Naive thymus-derived CD4-positive, alpha-beta T cell (primary cell): ENCODE measurements at places on chromosomes 6 and 20. TPM values are rescaled to one million over a fixed set of nuclear protein-coding genes. Genes with fewer than 3 reads are reported as not detected.
A peak's percentile ranks its signal among the peaks of the same experiment; 100 is the strongest.

GCNT2 gene
- 3.8 TPM for total RNA-seq

DSP gene
- total RNA-seq = not detected

OPRM1 gene
- total RNA-seq = not detected

PRDM13 gene
- total RNA-seq = not detected

NKAIN4 gene
- total RNA-seq = not detected

BTN1A1 gene
- not detected for total RNA-seq

SLCO4A1 gene
- total RNA-seq = 0.81 TPM

PNLDC1 gene
- total RNA-seq = 0.97 TPM

MAPK14 gene
- 47.2 TPM for total RNA-seq

C6orf15 gene
- total RNA-seq = not detected

MAN1A1 gene
- total RNA-seq = 8.3 TPM

C6orf163 gene
- 1.9 TPM for total RNA-seq

DNA sequence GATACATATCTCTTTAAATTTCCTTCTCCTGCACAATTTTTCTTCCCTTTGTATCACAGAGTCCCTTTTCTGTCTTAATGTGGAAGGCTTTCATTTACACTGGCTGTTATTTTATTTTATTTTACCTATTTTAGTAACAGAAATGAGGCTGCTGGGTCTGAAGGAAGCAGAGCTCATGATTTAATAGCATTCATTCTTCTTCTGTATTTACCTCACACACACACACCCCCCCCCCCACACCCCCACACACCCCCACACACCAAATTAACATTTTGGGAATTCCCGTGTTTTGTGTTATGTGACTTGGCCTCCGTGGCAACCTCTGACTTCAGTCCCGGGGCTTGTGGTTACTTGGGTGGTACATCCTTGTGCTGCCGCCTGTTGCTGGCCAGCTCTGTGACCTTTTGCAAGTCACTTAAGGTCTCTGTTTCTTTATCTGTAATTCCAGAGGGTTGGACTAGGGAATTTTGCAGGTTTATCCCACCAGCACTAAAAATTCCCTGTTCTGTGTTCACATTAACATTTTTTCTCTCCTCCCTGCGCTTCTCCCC, 108.8 kb downstream of the TIAM2 start:
- no peak for DNase-seq

- no peak for DNase-seq
These were observed 62.8 kb upstream of the KCNQ5 start for GRCh38 chr6:72559067-72559466.

GRCh38 chr6:169932491-169932890, 181.1 kb downstream of the ERMARD start:
- DNase-seq = no peak

DNA sequence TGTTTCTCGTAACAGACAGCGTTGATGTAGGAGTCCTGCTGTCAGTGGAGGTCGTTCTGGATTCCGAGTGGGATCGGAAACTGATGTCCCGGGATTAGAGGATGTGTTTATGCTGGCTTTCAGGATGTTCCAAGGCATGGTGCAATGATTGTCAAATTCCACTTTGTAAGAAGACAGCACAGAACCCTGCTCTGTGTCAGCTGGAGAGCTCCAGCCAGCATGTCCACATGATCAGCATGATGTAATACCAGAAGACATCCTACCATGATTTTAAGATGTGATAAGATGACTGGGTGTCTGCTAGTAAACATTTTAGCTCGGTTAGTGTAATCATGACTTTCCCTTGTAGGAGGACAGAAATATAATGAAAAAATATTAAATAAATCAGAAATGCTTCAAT, 20.3 kb downstream of the ENPP1 start:
- no peak for DNase-seq

DNA sequence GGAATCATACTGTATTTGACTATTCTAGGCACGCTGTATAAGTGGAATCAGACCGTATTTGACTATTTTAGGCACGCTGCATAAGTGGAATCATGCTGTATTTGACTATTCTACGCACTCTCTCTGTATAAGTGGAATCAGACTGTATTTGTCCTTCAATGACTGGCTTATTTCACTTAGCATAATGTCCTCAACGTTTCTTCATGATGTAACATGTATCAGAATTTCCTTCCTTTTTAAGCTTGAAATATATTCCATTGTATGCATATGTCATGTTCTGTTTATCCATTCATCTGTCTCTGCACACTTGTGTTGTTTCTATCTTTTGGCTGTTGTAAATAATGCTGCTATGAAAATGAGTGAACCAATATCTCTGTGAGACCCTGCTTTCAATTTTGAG, 5.7 kb downstream of the CCDC170 start:
- no peak for DNase-seq

GRCh38 chr20:25541676-25542075, 43.7 kb downstream of the NINL start:
- DNase-seq = no peak

DNA sequence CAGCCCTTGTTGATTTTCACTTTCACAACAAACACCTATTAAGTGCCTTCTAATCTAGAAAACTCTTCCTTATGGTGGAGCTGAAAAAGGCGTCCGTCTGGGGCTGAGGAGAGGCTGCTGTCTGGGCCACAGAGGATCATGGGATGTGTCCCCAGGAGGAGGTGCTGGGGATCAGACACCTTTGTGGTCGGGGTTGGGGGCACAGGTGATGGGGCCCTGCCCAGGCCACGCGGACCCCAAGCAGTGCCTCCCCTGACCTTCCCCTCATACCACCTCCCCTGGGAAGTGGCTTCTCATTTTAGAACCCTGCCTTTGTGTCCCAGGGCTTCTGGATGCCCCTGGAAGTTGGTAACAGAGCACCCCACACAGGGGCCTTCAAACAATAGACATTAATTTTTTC, 41.1 kb downstream of the SUN5 start:
- DNase-seq = no peak

DNA sequence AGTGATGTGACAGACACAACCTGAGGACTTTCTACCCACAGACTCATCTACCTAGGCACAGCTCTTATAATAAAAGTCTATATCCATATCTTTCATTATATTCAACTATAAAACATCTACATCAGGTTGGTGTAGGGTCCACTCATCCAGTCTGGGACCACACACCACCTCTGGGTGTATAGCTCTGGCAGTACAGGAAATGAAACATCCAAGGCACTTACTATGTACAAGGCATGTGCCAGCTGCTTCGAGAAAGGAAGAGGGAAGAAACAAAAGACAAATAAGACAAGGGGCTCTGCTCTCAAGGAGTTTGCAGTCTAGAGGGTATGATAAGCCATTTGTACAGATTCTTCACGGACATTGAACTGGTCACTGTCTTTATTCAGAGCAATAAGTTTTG, 18.6 kb downstream of the KIF13A start:
- no peak for DNase-seq

DNA sequence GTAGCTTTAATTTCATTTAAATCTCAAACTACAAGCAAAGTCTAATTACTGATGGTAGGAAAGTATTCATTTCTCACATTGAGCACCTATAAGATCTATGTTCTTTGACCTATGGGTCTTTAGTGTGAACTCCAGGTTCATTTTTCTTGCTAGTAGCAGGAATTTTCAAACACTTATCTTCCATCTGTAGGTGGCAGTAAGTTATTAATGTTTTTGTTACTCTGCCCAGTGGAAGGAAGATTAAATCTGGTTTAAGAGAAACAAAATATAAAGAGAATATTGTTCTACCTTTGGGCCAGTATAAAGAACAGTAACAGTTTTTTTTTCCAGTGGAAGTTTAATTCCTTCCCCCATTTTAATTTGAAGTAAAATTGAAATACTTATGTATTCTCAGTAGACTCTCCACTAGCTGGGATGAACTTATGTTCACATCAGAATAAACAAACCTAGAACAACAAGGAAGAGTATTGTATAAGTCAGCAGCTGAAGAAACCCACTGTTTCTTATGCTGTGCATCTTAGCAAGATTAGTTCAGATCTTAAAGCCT, 328.2 kb downstream of the PHF3 start:
- DNase-seq = no peak

- DNase-seq = no peak
These were observed 25.5 kb upstream of the MAPK13 start for GRCh38 chr6:36104836-36105235.

DNA sequence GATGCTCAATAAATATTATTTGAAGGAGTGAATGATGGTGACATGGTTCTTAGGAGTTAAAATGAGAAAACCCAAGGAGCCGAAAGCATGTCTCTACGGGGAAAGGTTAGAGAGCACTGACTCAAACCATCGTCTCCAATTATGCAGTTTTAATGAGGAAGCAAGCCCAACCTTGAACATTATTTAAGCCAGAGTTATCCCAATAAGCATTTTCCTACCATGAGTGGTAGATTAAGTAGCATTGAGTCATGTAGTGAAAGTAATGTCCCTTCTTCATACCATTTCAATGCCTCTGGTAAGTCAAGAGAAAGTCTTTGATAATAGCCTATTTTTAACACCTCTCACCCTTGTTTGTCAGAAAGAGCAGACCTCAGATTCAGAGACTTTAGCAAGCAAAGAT, 13.5 kb downstream of the TSHZ2 start:
- no peak for DNase-seq

DNA sequence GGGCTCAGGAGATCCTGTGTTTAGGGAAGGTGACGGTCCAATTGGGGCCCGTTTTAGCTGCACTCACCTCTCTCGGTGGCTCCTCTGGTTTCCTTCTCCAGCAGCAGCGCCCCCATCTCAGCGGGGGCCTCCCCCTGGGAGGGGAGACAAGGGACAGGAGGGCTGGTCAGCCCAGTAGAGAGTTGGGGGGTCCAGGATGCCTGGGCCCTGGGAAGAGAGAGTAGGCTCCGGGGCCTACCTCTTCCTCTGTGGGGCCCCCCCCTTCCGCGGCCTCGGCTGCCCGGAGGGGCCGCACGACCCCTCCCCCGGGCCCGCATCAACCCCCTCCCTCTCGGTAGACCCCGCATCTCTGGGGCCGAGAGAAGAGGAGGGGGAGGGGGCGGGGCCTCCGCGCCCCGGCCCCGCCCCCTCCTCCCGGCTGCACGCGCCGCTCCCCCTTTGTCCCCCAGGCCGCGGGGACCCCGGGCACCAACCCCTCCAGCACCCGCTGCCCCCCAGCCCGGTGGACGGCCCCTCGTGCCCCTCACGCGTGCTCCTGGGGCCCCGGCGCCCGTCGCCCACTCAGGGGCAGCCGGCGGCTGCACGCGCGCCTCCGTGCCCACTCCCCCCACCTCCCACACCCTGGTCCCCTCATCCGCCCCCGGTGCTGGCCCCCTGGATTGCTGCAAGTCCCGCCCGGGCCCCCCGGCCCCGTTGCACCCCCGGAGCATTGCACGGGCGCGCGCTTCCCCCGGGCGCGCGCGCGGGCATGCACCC, 464 bp downstream of the EHMT2 start:
- DNase-seq = peak; percentile 42

GRCh38 chr20:21373436-21373835, 23.9 kb downstream of the NKX2-4 start:
- no peak for DNase-seq

DNA sequence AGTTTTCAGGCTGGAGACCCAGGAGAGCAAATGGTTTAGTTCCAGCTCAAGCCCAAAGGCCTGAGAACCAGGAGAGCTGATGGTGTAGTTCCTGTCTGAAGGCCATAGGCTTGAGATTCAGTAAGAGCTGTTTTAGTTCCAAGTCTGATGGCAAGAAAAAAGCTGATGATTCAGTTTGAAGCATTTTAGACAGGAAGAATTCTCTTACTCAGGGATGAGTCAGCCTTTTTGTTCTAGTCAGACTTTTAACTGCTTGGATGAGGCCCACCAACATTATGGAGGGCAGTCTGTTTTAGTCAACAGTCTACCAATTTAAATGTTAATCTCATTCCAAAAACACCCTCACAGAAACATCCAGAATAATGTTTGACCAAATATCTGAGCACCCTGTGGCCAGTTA, 2.5 kb downstream of the ZSCAN26 start:
- no peak for DNase-seq

DNA sequence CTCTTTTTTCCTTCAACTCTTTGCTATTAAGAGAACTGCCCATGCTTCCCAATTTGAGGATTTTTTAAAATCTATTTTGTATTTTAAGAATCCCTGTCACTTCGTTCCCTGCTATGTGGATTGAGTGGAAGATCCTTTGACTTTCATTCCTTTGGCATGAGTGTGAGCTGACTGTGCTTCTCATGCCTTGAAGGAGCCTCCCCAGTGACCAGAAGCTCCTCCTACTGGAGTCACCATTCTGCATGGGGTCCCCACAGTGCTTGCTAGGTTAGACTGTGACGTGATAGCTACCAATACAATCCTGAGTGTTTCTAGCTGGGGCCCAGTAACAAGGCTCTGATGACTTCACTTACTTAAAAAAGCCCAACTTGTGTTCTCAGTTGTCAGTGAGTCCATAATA, 104.4 kb upstream of the LAMP5 start:
- no peak for DNase-seq

DNA sequence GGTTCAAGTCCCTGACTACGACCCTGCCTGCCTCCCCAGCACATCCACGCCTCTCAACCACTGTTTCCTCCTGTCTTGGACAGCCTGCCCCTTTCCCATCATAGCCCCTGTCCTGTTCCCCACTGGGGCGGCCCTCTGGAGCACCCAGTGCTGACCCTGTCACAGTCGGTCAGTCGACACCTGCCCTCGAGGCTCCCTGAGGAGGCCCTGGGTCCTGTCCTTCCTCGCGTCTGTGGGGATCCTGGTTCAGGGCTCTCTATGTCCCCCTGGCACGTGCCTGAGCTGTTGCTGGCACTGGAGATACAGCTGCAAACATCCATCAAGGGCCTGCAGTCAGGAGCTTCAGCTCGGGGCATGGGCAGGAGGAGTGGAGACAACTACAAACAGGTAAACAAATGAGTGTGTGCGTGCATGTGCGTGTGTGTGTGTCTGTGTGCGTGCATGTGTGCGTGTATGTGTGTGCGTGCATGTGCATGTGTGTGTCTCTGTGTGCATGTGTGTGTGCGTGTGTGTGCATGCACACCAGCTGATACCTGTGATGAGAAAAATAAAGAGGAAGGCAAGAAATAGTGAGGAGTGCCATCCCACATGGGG, 132.8 kb downstream of the PHACTR3 start:
- DNase-seq = no peak

DNA sequence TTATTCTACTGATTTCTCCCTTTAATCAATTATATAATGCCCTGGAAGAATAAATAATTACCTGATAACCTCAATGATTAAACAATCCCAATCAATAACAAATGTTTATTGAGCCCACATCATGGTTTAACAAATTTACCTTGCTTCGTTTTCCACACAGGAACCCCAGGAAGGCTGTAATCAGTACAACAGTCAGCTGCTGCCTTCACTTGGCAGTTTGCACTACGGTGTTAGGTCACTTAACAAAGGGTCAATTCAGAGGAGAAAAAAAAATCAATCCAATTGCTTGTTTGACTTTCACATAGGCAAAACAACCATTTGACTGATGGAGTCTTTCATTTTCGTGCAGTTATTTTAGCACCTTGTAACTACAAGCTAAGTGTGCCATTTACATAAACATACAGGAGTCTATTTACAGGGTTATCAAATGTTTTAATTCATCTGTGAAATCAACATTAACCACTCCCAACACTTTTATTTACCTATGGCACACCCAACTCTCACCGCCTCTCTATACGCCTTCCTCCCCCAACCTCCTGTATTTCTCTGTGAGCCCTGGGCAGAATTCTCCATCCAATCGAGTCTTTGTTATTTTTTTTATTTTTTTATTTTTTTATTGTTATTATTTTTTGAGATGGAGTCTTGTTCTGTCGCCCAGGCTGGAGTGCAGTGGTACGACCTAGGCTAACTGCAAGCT, 140.4 kb upstream of the TAB2 start:
- no peak for DNase-seq

GRCh38 chr6:27290065-27290849, 21.8 kb downstream of the POM121L2 start:
- no peak for DNase-seq

GRCh38 chr20:2380601-2381000, at the start of gene TGM6:
TSS of gene TGM6 (plus strand) at chr20:2380901. CDS start at chr20:2380969, 68 bp downstream.
- no peak for DNase-seq

GRCh38 chr6:146047371-146047770, 18.5 kb downstream of the GRM1 start:
- DNase-seq = no peak
